CD4-positive, alpha-beta T cell treated with Interferon gamma for 1 hour (primary cell): ENCODE measurements at places on chromosomes 13 and 19.

GRCh38 chr19:15466851-15467733 lies 2.7 kb upstream of the RASAL3 start:
- DNase-seq: peak; percentile 45

DNA sequence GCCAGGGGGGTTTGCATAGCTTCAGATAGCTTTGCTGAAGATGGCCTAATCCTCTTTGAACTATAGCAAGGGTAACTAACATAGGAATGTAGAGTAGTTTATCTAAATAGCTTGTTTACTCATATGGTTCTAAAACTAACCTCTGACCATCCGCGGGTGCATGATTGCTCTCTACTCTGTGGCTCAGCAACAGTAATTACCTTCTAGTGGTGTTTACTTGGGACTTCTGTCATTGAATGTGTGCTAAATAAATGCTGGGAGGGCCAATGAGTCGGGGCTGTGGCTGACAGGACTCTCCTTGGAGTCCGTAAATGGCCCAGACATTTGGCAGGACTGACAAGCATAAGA lies 1461.9 kb downstream of the UQCRFS1 start:
- DNase-seq: no peak

DNA sequence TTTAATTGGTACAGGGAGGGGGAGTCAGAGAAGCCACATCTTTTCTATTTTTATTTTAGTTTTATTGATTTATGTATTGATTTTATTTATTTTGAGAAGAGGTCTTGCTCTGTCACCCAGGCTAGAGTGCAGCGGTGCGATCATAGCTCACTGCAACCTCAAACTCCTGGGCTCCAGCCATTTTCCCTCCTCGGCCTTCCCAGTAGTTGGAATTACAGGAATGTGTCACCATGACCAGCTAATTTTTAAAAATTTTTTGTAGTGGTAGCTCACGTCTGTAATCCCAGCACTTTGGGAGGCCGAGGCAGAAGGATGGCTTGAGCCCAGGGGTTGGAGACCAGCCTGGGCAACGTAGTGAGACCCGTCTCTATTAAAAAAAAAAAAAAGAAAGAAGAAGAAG lies 4.1 kb downstream of the IL27RA start:
- DNase-seq: no peak

GRCh38 chr13:37954191-37954590 lies 84.6 kb upstream of the TRPC4 start:
- no peak for DNase-seq

- DNase-seq: no peak
Measured at GRCh38 chr13:106471957-106472543, 63.4 kb downstream of the EFNB2 start.

- DNase-seq: no peak
Measured at GRCh38 chr13:98568918-98569317, 8.0 kb downstream of the STK24 start.

DNA sequence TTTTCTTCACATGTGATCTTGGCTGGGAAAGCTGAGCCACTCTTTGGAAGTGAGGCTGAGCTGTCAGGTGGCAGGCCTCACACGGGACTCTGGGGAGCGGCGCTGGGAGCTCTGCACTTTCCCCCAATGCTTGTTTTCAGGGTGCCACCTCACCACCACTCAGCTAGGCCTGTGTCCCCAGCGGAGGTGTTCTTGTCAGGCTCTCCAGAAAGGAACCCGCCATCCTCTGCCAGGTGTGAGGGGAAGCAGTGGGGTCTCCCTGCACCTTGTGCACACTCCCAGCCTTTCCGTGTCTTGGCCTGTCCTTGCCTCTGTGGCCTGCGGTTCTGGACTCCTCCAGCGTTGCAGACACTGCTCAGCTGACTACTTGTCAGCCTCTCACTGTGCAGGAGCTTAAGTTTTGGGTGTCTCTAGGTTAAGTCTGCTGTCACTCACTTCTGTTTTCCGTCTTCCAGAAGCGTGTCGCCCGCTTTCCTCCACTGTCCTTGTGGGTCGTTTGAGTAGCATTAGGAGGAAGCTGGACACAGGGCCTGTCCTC lies 51.9 kb downstream of the GGACT start:
- DNase-seq: no peak

DNA sequence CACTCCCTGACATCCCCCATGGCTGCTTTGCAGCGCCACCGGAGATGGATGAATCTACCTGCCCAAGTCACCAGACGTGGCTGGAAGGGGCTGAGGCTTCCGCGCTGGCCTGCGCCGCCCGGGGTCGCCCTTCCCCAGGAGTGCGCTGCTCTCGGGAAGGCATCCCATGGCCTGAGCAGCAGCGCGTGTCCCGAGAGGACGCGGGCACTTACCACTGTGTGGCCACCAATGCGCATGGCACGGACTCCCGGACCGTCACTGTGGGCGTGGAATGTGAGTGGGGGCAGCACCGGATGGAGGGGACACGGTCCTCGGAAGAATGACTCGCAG lies 4.6 kb downstream of the ICAM5 start:
- DNase-seq: no peak

DNA sequence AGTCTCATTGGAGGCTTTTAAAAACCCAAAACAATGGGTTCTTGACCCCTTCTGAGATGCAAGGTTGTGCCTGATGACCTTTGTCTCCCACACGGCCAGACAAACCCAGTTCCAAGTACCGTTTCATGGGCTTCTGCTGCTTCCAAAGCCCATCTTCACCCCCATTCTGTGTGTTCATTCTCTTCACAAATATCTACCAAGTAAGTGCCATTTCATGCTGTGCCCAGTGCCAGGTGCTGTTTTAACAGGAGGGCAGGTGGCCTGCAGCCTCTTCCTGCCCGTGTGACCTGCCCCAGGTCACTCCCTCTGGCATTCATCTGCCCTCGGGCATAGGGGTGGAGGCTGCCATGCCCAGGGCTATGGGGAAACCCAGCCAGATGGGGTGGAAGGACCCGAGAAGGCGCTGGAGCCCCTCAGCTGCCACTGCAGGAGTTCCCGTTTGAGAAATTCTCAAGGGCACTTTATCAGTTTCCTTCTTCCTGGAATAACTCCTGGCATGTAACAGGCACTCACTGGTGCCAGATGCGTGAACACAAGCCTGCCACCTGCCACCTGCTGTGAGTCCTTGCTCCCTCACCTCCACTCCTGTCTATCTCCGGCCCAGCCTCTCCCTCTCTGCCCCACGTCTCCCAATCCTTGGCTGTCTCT lies 12.5 kb downstream of the CAPN12 start:
- DNase-seq: no peak

GRCh38 chr13:24215732-24216131 lies 55.2 kb downstream of the SPATA13 start:
- DNase-seq: no peak

DNA sequence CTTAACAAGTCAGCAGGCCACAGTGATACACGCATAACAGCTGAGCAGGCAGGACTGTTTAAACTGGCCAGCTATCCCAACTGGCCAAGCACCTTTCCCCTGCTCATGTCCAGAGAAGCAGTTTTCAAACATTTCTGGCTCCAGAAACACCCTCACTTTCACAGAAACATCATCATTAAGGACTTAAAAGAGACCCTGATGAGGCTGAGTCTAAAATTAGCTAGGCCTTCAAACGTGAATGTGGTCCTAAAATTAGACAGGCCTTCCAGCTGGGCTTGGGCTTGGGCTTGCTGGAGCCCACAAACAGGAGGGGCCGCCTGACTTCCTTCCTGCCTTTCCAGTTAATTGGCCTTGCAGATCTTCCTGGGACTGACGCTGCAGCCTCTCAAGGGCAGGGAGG lies 334.2 kb downstream of the DNAJC15 start:
- DNase-seq: no peak

GRCh38 chr13:112977091-112977490 lies 8.1 kb downstream of the MCF2L start:
- DNase-seq: no peak

GRCh38 chr19:46173886-46174480 lies 25.9 kb downstream of the IGFL2 start:
- no peak for DNase-seq

DNA sequence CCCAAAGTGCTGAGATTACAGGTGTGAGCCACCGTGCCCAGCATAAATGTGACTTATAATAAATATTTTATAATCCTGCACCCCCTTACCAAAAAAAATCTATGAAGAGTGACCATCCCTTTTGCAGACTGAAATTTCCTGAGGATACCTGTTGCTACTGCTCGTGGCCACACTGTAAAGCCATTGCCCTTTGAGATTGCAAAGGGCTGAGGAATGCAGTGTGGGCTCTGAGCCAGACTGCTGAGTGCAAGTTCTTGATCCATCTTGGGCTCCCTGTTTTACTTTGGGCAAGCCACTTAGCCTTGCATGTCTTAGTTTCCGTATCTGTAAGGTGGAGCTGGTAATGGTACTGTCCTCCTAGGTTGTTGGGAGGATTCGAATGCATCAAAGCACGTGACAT lies 23.4 kb downstream of the SIPA1L3 start:
- no peak for DNase-seq

- DNase-seq: no peak
Measured at GRCh38 chr13:70856025-70856424, 747.8 kb upstream of the KLHL1 start.

GRCh38 chr13:32002873-32003272 lies 28.7 kb upstream of the FRY start:
- no peak for DNase-seq

DNA sequence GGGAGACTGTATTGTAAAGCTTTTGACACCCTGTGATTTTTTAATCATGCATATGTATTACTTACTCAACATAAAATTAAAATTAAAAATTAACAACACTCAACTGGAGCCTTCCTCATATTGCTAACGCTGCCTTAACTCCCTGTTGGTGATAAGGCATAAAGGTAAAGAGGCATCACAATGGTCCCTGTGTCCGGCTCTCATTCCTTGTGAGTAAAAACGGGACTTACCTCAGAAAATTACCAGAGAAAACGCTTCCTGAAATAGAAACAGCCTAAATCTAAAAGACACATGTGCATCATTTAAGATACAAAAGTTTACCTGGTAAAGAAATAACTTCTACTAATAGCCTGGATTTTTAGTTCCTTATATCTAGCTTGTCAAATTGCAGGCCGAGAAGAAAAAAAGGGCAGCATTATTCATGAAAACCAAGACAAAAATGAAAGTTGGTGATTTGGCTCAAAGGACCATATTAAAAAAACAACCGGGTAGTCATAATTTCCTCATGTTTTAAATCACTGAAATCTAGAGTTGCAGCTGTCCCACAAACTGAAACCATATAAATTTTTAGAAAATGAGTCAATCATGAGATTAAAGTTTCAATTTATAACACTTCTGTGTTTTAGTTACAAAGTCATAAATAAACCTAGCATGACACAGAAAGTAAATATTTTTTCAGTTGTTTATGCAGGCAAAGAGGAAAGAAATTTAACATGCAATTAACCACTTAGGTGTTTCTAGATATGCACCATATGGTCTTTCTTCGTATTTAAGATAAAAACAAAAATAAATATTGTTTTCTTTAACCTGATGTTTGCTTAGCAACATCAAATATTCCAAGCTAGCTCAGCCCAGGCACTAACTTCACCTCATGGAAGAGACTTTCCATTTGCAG lies 94.7 kb downstream of the MIPEP start:
- no peak for DNase-seq

DNA sequence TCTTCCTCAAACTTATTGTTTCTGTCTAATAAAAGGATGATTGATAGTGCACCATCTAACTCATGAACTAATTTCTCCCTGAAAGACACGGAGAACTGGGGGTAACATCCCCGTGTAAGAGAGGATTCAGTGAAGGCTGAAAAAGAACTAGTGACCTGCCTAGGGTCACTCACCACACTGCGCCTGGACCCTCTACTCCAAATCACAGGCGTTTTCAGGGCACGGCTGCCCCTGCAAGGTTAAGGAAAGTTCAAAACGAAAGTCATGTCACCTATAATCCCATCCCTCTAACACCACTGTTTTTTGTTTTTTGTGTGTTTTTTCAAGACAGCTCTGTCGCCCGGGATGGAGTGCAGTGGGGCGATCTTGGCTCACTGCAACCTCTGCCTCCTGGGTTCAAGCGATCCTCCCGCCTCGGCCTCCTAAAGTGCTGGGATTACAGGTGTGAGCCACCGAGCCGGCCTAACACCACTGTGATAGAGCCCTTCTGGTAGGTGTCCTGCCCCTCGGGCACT lies 8.7 kb downstream of the URAD start:
- no peak for DNase-seq

GRCh38 chr13:88051746-88052482 lies 380.7 kb downstream of the SLITRK5 start:
- DNase-seq: no peak

DNA sequence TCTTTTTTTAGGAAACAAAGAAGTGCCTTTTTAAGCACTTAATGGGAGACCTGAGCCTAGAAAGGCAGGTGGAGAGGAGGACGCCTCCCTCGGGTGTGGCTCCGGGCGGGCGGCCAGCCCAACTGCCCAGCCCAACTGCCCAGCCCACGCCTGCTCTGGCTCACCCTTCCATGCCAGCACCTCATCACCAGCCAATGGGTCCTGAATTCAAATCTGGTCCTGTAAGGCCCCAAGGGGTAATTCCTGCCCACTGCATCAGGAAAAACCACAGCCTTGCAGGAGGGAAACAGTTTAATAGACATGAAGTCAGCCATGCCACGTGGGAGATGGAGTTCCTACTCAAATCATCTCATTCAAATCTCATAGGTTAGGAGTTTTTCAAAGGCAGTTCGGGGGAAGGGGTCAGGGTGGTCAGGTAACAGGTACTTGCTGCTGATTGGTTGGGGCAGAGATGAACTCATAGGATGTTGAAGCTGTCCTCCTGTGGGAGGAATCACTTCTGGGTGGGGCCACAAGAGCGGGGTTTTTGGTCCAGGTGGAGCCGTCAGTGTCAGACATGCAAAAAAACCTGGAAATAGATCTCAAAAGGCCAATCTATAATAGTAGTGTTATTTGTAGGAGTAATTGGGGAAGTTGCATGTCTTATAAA lies 64.9 kb downstream of the HSPH1 start:
- DNase-seq: no peak

DNA sequence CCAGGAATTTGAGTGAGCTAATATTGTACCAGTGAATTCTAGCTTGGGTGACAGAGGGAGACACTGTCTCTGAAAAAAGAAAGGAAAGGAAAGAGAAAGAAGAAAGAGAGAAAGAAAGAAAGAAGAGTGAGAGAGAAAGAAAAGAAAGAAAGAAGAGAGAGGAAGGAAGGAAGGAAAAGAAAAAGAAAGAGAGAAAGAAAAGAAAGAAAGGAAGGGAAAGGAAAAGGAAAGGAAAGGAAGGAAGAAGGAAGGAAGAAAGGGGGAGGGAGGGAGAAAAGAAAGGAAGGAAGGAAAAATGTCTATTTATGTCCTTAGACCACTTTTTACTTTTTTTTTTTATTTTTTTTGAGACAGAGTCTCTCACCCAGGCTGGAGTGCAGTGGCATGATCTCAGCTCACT lies 5.4 kb upstream of the ZNF491 start:
- no peak for DNase-seq

GRCh38 chr19:6740589-6741343 lies 1.3 kb downstream of the TRIP10 start:
- no peak for DNase-seq
